ENCODE measurements at places on chromosomes 2 and 18.

DNA sequence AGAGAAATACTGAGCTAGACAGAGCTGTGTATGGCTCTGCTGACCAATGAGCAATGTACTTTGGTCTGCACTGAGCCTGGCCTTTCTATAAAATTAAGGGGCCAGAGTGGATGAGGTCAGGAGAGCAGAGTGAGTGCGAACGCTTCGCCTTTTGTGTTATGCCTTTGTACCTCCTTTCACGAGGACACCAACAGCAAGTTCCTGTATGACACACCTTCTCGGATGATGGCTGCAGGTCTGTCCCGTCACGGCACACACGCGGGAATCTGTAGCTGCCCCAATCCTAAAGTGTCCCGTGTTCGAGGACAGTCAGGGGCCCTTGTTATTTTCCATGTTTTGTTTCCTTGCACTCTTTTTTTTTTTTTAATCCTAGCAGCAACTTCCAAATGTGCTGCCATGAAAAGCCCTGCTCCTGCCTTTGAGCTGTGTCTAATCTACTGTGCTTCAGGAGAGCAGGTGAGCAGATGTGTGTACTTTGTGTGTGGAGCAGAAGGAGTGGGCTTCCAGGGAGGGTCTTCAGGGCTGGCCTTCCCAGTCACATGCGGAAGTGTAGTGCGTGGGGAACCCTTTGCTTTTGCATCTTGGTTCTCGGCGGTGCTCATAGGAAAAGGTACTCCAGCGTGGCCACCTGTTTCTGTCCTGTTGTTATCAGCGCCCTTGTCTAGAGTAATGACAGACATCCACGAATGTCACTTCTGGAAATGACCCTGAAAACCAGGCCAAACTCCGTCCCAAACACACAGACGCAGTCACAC, 213.2 kb downstream of the NDUFA10 start:
- H3K27me3 ChIP-seq: peaks cover 19% of the 10 kb centered on the region
- no peaks in the 10 kb centered on the region for H3K36me3 ChIP-seq
- H3K27ac ChIP-seq: no peak overlapping the region

DNA sequence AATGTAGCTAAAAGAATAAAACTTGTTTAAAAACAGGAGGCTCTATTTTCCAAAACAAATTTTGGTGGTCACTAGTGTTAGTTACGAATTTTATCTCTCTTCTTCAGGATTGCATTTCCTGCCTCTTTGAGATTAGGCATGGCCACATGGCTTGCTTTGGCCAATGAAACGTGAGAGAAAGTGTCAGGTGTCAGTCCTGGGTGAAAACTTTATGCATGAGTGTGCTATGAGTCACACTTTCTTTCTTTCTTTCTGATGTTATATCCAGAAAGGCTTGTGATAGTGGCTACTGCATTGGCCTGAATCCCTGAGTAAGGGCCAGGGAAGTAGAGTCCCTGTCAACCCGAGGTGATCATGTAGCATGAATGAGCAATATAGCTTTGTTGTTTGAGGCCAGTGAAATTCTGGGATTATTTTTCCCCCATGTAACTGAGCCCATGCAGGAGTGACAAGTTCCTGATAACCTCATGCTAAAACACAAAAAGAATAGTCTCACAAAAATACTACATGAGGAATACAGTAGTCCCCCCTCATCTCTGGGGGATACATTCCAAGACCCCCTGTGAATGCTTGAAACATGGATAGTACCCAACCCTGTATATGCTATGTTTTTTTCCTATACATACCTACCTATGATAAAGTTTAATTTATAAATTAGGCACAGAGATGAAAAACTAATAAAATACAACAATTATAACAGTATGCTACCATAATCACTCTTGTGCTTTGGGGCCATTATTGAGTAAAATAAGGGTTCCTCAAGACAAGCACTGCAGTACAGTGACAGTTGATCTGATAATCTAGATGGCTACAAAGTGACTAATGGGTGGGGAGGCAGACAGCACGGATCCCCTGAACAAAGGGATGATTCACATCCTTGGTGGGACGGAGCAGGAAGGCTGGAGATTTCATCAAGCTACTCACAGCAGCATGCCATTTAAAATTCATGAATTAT, 109.5 kb downstream of the CDC42EP3 start:
- no peaks in the 10 kb centered on the region for H3K36me3 ChIP-seq
- DNase-seq: no peak
- H3K4me3 ChIP-seq: no peak overlapping the region
- H3K4me1 ChIP-seq: peaks cover 6% of the 10 kb centered on the region
- no peaks in the 10 kb centered on the region for H3K27me3 ChIP-seq

DNA sequence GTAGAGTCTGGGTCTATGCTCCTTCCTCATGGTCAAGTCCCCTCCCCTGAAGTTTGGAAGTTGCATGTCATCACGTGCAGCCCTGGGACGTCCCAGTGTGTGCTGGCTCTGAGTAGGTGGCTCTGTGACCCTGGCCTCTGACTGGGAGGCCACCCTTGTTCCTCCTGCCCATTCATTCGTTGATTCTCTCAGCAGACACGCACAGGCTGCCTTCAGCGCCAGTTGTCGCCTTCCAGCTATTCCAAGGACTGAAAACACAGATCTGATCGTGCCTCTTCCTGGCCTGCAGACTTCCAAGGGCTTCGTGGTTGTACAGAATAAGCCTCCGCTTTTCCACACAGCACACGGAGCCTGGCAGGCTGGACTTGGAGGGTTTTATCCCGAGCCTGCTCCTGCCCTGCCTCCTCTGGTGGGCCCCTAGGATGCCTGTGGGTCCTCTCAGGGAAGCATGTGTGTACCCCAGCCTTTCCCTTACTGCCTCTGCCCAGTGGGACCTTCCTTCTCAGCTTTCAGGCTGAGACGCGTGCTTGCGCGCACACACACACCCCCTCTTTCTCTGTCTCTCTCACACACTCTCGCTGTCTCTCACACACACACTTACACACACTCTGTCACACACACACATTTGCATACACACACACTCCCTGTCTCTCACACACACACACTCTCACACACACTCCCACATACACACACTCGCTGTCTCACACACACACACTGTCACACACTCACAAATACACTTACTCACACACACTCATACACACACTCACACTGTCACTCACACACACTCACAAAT, 17.7 kb downstream of the SH3BP4 start:
- peaks cover 23% of the 10 kb centered on the region for H3K27me3 ChIP-seq
- no peak for DNase-seq
- H3K27ac ChIP-seq: no peak overlapping the region

- no peak overlapping the region for H3K4me3 ChIP-seq
- H3K4me1 ChIP-seq: no peaks in the 10 kb centered on the region
- H3K27me3 ChIP-seq: peaks cover 20% of the 10 kb centered on the region
- no peaks in the 10 kb centered on the region for H3K36me3 ChIP-seq
These were observed 49.7 kb upstream of the GLI2 start for GRCh38 chr2:120685974-120686297.

- DNase-seq: no peak
- no peak overlapping the region for H3K4me3 ChIP-seq
- H3K36me3 ChIP-seq: no peaks in the 10 kb centered on the region
These were observed 6.7 kb downstream of the EHD3 start for GRCh38 chr2:31240381-31241365.

DNA sequence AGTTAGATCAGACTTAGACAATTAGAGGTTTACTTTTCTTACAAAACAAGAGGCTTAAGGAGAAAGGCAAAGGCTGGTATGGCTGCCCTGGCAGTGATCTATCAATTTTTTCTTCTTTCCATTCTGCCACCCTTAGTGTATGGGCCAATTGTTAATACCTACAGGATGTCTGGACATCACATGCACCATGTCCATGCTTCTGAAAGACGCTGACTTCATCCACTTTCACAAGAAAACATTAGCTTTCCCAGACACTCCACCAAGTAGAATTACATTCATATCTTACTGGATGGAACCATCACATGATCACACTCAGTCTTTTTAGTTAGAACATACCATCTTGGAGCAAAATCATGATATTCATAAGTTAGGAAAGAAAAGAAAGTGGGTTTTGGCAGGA, 120.9 kb downstream of the ARHGAP28 start:
- H3K36me3 ChIP-seq: no peaks in the 10 kb centered on the region
- H3K27me3 ChIP-seq: peaks cover 2% of the 10 kb centered on the region
- H3K27ac ChIP-seq: no peak overlapping the region
- H3K4me3 ChIP-seq: no peak overlapping the region

DNA sequence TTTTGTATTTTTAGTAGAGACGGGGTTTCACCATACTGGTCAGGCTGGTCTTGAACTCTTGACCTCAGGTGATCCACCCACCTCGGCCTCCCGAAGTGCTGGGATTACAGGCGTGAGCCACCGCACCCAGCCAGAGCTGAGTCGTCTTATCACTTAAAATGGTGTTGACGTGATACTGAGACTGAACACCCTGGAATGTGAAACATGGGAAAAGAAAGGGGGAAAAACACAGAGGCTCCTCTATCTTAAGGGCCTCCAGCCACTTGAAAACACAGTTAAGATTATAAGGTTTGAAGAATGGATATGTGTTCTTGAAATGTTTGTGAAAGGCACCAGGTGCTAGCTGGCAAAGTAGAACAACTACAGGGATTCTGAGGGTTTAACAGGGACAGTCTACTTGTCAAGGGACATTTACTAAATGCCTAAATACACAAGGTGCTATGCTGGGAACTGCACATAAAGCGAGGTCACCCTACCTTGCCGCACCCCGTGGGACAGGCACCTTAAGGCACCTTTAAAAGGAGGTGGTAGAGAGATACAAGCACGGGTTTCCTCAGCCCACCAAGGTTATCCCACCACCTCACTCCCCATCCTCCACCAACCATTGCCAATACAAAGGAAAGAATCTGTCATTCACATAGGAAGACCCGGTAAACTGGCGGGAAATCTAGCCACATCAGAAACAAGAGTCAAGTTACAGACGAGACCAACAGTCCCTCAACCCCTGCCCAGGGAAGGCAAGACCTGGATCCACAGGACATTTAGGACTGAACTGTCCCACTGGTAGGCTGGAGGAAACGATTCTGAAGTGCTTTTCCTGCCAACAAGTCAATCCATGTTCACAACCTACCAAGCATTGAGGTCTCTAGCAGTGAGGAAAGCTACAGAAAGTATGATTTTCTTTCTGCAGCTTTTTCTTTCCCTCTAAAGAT, 43.4 kb downstream of the STK39 start:
- peaks cover 4% of the 10 kb centered on the region for H3K4me1 ChIP-seq
- no peaks in the 10 kb centered on the region for H3K36me3 ChIP-seq
- H3K4me3 ChIP-seq: no peak overlapping the region
- no peak overlapping the region for H3K27ac ChIP-seq
- H3K27me3 ChIP-seq: no peaks in the 10 kb centered on the region
- DNase-seq: no peak

DNA sequence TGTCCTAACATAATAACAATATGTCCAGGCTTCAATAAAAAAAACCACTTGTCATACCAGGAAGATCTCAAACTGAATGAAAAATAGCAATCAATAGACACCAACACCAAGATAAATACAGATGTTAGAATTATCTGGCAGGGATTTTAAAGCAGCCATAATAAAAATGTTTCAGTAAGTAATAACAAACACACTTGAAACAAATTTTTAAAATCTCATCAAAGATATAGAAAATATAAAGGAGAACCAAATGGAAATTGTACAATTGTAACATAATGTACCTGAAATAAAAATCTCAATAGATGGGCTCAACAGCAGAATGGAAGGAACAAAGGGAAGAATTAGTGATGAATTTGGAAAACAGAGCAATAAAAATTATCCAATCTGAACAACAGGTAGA, 128.1 kb downstream of the LYPD6 start:
- H3K27ac ChIP-seq: no peak overlapping the region
- H3K4me1 ChIP-seq: no peaks in the 10 kb centered on the region
- no peaks in the 10 kb centered on the region for H3K36me3 ChIP-seq
- no peak for DNase-seq
- no peaks in the 10 kb centered on the region for H3K27me3 ChIP-seq
- H3K4me3 ChIP-seq: no peak overlapping the region
